SJCRH30 (cell line): ENCODE measurements at places on chromosomes 5 and 9. TPM values are rescaled to one million over a fixed set of nuclear protein-coding genes. Genes with fewer than 3 reads are reported as not detected.

GRCh38 chr9:124035001-124035650 lies 23.6 kb downstream of the LHX2 start:
- no peak for DNase-seq

DNA sequence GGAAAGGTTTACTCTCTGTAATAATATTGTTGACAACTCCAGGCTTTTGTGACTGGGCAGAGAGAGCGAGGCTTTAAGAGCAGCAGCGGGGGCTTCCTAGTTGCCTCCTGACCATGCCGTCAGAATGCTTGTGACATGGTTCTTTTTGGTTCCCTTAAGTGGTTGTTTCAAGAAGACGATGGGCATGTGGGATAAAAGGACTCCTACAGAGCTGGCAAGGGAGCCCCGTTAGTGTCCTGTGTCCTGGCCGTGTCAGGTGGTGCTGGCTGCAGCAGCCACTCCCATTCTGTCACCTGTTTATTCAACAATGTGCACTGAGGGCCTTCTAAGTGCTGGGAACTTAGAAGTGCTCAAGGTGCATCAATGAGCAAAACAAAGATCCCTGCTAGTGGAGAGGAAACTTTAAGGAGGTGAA lies 19.7 kb downstream of the LCP2 start:
- DNase-seq: no peak

- no peak for DNase-seq
Observed at GRCh38 chr5:131396015-131396414, 132.2 kb downstream of the CDC42SE2 start.

DNA sequence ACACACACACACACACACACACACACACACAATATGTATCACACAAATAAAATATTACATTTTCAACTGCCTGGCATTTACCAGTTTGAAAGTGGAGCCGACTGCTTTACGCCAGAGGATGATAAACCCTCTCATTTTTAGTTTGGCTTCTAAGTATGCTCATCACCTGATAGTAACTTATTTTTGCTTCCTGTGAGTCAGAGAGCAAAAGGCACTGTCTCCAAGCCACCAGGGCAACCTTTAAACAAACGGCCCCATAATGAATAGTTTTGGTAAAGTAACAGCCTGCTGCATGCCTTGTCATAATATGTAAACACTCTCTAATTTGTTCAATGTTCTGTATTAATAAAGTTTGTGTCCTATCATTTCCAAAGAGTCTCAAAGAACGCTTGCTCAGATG lies 26.9 kb downstream of the KLF4 start:
- DNase-seq: no peak

DNA sequence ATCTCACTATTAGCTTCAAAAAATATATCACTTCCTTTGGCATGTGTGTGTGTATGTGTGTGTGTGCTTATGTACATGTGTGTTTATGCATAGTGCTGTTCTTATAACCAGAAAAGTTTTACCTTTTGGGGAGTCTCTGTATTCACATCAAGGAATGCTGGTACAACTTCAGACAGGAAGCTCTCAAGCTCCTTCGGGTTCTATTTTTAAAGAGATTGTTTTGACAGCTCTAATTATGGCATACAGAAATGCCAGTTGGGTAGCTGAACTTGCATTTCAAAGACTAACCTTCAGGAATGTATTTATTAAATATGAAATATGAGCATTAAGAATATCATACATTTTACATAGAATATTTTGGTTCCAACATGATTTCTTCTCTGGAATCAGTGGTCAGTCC lies 163.1 kb downstream of the DTWD2 start:
- DNase-seq: no peak

DNA sequence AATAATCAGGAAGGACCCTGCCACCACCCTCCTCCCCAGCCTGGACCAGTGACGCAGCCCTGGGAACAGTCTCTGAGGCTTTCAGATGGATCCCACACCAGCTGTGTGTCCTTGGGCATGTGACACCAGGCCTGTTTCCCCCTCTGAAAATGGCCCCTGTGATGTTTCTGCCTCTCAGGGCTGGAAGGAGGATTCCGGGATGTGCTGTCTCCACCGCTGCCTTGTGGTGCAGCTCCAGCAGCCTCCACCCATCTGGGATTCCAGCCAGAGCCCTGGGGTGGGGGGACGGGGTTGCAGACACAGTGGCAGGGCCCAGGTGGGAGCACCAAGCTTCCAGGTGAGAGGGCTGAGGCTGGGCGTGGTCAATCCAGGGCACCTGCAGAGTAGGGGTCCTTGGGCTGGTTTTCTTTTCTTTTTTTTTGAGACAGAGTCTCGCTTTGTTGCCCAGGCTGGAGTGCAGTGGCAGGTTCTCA lies 179.7 kb upstream of the IER5L start:
- DNase-seq: no peak

GRCh38 chr9:92969516-92970466 lies 22.5 kb downstream of the FGD3 start:
- no peak for DNase-seq

- DNase-seq: no peak
Observed at GRCh38 chr9:121424024-121424432, 54.0 kb upstream of the STOM start.

DNA sequence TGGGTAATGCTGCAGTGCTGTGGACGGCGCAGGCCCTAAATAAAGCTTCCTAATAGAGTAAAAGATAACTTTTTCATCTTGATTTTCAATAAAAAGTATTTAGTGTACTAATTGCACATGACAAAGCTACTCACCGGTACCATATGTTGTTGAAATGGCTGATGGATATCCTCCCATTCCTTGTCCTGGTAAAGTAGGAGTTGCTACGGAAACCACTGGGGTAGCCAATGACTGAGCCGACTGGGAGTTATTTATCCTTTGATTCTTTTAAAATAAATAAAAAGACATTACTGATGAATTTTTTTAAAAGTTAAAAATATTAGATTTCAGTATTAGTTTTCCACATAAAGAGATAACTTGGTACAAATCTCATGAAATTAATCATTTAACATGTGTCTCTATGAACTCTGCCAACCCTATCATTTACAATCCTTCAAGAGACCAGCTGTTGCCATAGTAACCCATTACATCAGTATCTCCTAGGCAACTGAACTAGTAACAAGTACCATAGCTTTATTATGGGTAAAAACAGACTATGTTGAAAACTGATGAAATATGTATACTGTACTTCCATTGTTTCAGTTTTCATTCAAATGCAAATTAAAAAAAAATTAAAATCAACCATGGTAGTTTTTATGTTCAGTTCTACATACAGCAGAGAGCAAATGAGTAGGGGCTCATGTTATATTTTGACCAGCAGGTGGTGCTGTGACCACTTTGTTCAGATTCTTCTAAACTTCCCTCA lies 153.7 kb downstream of the MEF2C start:
- DNase-seq: peak; percentile 62

DNA sequence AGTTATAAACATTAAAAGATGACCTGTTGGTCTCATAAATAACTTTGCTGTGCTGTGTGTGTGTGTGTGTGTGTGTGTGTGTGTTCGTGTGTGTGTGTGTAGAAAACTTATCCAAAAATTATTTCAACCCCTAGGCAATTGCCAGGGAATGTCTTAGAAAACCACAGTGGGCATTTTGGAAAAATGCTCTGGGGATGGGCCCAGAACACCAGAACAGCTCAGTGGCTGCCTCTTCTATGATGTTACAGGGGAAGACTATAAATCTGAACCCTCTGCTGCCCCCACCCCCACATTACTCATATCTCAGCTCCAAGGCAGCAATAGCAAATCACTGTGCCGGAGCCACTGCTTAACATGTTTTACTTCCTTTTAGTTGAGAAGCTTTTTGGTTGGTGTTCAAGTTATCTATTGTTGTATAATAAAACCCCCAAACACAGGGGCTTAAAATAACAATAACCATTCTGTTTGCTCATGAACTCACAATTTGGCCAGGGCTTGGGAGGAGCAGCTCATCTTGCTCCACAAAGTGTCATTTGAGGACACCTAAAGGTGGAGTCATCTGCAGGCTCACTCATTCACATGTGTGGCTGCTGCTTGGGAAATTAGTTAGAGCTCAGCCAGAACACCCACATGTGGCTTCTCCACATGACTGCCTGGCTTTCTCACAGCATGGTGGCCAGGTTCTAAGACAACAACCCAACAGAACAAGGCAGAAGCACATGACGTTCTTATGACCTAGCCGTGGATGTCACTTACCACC lies 40.4 kb downstream of the ACTBL2 start:
- DNase-seq: peak; percentile 13

DNA sequence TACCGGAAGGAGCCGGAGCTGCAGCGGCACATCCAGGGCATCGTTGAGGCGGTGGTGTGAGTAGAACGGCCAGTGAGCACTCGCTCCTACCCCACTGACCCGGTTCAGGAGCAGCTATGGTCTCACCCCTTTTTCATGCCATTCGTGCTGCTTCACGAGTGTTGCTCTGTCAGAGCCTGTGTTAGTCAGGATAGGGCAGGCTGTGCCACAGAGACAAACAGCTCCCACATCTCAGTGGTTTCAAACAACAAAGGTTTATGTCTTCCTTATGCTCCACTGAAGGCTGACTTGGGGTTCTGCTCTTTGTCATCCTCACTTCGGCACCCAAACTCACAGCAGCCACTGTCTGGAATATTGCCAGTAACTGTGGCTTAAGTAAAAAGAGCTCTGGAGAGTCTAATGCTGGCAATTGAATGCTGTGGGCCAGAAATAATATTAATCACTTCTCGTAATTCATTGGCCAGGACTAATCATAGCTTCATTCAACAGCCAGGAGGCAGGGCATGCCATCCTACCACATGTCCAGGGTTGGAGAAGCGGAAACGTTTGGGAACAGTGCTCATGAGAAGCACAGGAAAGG lies 28.4 kb downstream of the ARHGEF37 start:
- no peak for DNase-seq

DNA sequence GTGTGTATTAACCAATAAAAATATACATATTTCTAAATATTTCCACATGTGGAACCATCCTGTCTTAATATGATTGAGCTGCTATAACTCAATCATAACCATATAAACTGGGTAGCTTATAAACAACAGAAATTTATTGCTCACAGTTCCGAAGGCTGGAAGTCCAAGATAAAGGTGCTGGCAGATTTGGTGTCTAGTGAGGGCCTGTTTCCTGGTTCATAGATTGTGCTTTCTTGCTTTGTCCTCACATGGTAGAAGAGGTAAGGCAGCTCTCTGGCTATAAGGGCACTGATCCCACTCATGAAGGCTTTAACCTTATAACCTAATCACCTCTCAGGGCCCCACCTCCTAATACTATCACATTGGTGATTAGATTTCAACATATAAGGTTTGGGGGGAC lies 14.0 kb upstream of the PRKAA1 start:
- DNase-seq: no peak

- DNase-seq: peak; percentile 45
Observed at GRCh38 chr5:173234129-173234790, 746 bp downstream of the NKX2-5 start.

DNA sequence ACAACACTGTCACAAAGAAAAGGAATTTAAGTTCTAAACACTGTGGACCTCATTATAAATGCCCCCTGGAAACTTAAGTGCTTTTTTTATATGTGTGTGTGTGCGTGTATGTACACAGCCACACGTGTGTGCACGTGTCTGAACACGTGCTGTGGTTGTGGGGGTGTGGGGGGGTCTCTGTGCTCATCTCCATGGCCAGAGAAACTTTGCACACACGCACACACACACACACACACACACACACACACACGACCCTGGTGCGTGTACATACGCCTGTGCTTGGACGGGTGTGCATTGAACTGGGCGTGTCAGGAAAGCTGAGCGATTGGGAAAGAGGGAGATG lies 27.9 kb downstream of the AMBP start:
- no peak for DNase-seq

GRCh38 chr5:109936996-109937395 lies 247.3 kb downstream of the MAN2A1 start:
- no peak for DNase-seq

DNA sequence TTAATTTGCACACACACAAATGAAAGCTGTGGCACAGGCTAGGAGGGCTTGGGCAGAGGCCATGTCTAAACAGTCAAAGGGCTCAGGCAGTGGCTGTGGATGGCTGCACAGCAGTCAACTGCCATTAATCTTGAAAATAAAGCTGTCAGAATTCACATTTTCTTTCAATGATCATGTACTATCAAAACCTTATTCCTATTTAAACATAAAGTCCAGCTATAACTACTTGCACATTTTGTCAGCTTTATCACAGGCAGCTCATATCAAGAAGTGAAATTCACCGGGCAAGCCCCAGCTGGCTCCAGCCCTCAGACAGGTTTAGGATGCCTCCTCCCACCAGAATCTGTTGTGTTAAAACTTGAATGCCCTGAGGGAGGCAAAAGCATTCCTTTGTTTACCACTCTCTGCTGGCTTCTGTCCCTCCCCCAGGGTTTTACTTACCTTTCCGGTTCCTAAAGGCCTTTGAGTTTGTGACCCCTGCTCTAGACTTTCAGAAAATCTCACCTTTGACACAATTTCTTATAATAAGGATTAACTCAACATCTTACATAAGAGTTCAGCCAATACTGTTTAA lies 54.9 kb upstream of the GRAMD2B start:
- DNase-seq: peak; percentile 64

GRCh38 chr5:139185589-139185988 lies 12.6 kb downstream of the SIL1 start:
- no peak for DNase-seq

DNA sequence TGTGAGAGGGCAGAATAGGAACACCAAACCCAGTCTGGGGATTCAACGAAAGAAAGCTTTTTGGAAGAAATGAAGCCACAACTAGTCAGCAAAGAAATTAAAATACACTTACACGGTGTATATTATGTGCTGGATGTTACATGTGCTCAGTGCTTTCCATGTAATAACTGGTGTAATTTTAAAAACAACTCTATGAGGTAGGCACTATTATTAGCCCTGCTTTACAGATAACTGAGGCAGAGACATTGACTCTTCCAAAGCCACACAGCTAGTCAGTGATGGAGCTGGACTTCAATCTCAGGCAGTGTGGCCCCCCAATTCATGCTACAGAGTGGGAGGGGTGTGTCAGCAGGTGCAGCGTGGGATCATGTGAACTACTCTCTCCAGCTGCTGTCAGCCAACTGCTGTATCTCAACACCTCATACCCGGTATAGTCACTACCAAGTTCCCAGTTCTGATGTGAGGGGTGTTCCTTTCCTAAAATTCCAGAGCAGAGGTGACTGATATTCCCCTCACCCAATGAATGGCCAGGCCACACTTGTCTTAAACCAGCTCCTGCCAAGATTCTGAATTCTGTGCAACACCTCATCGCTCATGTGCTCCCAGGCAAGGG lies 33.8 kb upstream of the TJP2 start:
- DNase-seq: no peak

DNA sequence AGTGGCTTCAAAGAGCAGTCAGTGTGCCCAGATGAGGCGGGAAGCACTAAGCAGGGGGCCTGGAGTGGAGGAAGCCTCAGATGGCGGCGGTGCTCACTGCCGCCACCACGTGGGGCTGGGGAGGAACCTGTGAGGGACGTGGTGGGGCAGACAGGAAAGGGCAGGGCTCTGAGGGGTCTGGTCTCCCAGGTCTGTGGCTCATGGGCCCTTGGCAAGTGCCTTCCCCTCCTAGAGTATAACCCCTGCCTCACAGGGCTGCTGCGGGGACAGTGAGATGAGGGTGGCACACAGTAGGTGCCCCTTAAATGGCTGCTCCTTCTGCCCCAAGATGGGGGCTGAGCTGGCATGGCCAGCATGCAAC lies 26.6 kb downstream of the NR5A1 start:
- peak; percentile 28 for DNase-seq

The TSLP gene
- 0.43 and 0.69 TPM in 2 replicates for total RNA-seq

The BAAT gene
- total RNA-seq: 0.10 TPM in 2 replicates

The ST6GALNAC6 gene
- total RNA-seq: 59.9 and 61.5 TPM in 2 replicates

The PAPPA gene
- total RNA-seq: 2.5 and 2.8 TPM in 2 replicates

The GRM6 gene
- not detected in 2 replicates for total RNA-seq

The TMEM171 gene
- not detected in 2 replicates for total RNA-seq

The TOPORS gene
- total RNA-seq: 29.1 and 32.1 TPM in 2 replicates

The ADAMTS6 gene
- 6.0 and 7.2 TPM in 2 replicates for total RNA-seq

The RASEF gene
- 10.5 and 12.6 TPM in 2 replicates for total RNA-seq

The ZDHHC11B gene
- total RNA-seq: 0.22 TPM in 1 of 2 replicates, not detected in the other

The PCDHGA12 gene
- total RNA-seq: 1.2 and 1.4 TPM in 2 replicates
